CD4-positive, alpha-beta T cell treated with Interleukin-1 beta for 1 hour (primary cell): ENCODE measurements at places on chromosomes 1 and 21.
A peak's percentile ranks its signal among the peaks of the same experiment; 100 is the strongest.

- DNase-seq: no peak
Observed at GRCh38 chr1:157596384-157596783, 1.5 kb downstream of the FCRL4 start.

GRCh38 chr1:152096931-152097330, 8.1 kb upstream of the TCHHL1 start:
- DNase-seq: no peak

DNA sequence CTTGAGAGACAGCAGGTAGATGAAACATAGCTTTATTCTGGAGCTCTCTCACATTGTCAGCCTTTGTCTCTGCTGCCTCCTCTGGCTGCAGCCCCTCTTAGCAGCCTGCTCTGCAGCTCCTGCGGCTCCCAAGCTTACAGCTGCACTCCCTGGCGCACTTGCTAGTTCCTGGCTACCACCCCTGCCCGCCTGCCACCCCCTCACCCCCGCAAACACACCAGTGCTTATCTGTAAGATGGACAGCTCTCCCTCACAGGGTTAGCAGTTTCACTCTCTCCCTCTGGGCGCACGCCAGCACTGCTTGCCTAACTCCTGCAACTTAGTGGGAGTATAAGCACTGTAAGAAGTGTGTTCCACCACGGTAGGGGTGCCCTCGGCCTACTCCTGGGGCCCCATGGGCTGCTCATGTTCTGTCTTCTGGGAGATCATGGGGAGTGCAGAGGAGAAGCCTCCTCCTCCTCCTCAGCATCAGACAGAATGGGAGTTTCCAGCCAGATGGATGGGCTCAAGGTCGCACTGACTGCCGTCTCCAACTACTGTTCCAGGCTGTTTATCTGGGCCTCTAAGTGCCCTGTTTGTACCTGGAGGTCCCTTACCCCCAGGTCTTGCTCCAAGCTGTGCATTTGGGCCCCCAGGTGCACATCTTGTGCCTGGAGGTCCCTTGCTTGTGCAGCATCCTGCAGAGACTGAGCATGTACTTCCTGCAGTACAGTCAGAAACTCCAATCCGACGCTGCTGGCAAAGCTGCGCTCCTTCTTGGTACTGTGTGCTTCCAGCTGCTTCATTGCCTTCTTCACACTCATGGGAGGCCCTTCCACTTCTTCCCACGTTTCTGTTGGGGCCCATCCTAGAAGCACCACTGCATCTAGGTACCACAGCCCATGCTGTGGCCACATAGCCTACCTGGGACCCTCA, 1388.1 kb downstream of the AMY1C start:
- no peak for DNase-seq

DNA sequence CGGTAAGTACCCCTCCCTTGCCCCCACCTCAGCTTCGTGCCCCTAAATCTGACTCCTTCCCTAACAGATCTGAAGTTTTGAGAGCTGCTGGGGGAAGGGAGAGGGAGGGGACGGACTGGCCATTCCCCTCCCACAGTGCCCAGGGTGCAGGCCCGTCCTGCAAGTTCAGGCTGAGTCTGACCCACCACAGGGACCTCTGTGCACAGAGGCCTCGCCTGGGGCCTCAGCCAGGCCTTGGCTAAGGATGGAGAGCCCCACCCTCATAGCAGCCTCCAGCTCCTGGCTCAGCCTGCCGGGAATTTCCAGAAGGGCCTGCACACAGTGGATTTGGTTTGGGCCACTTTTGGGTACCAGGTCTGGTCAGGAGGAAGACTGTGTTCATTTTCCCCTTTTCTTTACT, 31.2 kb upstream of the TNFRSF1B start:
- no peak for DNase-seq

DNA sequence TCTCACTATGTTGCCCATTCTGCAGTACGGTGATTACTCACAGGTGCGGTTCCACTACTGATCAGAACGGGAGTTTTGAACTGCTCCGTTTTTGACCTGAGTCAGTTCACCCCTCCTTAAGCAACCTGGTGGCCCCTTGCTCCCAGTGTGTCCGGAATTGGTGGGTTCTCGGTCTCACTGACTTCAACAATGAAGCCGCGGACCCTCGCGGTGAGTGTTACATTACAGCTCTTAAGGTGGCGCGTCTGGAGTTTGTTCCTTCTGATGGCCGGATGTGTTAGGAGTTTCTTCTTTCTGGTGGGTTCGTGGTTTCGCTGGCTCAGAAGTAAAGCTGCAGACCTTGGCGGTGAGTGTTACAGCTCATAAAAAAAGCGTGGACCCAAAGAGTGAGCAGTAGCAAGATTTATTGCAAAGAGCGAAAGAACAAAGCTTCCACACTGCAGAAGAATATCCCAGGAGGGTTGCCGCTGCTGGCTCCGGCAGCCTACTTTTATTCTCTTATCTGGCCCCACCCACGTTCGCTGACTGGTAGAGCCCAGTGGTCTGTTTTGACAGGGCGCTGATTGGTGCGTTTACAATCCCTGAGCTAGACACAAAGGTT, 17.6 kb upstream of the PARP1 start:
- peak; percentile 41 for DNase-seq

- no peak for DNase-seq
Observed at GRCh38 chr1:147912553-147912952, 10.0 kb downstream of the GJA8 start.

GRCh38 chr1:26578167-26578566, 48.6 kb downstream of the RPS6KA1 start:
- no peak for DNase-seq

DNA sequence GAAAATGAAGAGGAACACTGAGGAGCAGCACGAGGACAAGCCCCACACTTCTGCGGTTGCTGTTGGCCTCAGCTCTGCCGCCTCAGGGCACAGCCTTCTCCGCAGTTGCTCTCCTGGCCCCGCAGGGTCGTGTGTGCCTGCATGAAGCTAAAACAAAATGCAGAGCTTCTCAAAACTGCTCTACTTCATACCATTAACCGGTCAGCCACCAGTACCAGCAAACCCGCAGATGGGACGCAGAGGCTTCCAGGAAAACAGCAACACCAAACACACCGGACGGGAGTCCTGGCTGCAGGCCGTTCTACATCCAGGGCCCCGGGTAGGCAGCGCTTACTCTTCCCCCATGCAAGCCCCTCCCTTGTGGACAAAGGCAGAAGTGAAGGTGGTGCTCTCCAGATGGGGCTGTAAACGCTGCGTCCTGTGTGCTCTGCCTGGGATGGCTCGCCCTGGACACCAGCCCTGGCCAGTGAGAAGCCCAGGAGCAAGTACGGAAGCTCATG, 7.1 kb upstream of the C1orf159 start:
- DNase-seq: no peak

- no peak for DNase-seq
Observed at GRCh38 chr1:224080115-224080774, 33.7 kb upstream of the FBXO28 start.

DNA sequence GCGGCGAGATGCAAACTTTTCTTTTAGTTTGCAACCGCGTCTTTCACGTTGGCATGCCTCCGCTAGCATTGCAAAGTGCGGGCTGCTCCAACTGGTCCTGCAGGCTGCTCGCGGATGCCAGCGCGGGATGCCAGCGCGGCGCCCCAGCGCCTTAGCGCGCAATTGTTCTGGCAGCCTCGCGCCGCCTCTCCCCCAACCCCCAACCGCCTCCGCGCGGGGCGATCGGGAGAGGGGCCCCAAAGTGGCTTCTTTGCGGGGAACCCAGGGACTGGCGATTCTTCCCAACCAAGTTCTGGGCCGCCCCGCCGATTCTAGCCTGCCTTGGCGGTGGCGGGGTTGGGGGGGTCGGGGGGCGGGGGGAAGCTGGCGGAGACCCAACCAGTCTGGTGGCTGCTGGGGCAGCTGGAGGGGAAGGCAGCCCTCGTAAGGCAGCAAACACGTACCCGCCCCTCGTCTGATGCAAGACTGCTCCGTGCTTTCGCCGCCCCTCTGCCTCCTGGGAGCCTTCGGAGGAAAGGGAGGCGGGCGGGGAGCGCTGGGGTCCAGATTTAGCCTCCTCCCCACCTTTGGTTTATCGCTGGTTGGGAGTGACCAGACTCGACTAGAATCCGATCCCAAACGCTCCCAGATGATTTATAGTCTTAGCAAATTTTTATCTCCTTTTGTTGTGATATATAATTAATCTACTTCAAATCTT, 756 bp downstream of the PHGDH start:
- DNase-seq: no peak

DNA sequence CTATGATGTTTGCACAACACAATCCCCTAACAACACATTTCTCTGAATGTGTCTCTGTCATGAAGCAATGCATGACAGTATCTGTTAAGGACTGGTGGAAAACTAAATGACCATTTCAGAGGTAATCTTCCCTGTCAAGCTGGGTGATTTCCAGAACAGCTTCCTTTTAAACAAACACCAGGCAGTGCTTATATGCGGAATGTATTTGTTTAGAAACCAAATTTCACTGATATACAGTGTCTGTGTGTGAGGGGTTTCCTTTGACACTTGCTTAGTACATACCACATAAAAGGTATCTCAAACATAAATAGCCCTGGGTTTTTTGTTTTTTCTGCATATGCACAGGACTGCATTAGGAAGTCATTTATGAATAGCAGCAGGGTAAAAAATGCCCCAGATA, 95.6 kb downstream of the TGFBR3 start:
- DNase-seq: no peak

- DNase-seq: no peak
Observed at GRCh38 chr1:205370780-205371179, 14.1 kb upstream of the KLHDC8A start.

DNA sequence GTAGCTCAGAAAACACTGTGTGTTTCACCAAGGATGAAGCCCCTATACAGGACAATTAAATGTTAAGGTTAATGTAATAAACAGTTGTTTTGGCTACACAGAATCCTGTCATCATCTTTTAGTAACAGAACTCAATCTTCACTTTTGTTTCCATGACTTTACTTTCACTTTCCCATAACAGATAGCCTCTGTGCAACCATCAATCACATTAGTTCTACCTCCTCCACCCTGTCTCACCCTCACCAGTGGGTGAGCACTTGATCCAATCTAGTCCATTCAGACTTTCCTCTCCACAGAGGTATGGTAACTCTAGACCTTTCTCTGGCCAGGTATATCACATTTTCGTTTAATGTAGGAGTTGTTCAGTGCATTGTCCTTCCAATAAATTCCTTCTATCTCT, 1018.5 kb downstream of the ADGRL2 start:
- no peak for DNase-seq

DNA sequence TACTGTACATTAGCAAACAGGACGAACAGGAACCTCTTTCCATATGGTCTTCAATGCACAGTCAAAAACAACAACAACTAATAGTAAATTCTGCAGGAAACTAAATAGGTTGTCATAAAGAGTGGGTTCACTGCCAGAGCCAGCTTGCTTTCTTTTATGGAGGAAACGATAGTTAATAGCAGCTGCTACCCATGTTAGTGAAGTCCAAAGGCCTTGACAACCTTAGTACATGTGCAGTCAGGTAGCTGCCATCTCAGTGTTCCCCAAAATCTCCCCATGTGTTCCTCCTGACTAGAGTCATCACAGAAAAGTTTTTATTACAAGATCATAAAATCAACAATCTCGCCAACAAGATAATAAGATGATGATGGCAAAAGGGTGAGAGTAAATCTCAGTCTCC, 16.6 kb upstream of the ADORA3 start:
- no peak for DNase-seq

DNA sequence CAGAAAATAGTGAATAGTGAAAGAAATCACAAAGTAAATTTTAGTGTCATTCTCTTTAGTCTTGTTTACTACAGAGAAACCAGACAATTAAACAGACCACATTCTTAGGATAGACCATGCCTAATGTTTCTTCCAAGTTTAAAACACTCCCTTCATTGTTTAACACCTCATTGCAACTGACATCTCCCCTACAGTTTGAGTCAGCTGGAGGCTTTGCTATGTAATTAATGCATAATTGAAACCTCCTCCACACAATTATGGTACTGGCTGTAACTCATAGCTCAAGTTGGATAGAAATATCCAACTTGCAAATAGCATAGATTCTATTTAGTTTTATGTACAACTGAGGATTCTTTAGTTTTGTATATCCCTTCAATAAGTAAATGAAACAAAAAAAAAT, 35.2 kb upstream of the B3GALT2 start:
- no peak for DNase-seq

DNA sequence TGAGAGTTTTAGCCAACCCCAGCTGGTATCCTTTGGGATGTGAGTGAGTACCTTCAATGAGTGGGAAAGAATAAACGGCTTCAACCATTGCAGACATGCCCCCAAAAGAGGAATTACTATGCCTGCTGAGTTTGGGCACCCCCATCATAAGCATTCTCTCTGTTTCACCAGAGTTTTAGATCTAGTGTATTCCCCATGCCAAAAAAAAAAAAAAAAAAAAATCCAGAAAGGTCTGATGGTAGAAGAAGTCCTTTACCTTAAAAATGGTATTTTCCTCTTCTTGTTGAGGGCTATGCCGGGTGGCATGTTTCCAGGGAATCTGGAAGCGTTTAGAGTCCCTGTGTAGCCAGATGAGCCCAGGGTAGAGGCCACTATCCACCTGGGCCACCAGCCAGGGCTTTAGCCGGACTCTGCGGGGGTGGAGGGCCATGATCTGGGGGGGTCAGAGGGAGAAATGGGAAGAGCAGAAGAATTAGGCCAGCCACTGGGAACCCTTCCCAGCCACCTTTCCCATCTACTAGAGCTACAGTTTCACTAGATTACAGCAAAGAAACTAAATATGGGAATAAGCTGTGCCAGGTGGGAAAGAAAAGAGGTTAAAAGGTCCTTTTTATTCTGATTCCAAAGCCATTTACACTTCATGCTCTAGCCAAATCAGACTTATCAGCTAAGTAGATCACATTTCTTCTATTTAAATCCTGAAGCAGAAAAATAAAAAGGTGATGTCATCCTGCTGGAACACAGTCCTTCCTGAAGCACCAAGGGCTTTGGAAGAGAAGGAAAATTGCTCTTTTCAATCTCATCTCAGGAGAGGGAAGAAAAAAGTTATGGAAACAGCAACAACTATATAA, 4.7 kb downstream of the IRF6 start:
- DNase-seq: no peak

GRCh38 chr1:42586016-42586415, 72.2 kb upstream of the PPIH start:
- DNase-seq: no peak

DNA sequence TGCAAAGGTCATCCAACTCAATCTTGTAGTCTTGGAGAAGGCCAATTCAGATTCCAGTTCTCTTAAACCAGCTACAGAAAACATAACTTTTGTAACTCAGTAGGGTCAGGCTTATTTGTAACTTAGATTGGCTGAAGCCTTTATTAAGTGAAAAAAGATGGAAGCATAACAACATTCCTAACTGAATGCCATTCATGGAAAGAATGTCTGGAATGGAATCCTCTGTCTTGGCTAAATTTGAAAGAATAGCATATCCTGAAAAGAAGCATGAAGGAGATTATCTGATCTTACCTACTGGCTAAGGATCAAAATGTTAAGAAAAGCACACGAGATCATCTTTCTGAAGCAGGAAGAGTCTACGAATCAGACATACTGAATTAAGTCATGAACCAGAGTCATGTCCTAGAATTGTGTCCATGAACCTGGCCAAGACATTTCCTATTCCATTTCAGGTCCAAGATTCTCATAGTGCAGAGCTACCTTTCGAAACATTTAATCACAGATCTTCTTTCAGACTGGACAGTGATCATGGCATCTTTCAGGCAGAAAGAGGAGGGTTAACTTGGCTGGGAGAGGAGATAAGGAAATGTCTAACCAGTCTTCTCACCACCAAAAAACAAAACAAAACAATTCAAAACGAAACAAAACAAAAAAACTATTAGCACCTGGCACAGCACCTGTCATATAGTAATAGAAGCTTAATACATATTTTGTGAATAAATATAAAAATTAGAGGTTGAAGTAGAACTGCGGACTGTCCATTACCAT, 75.6 kb downstream of the XCL2 start:
- DNase-seq: no peak
